ENCODE measurements at places on chromosomes 3 and 15.

DNA sequence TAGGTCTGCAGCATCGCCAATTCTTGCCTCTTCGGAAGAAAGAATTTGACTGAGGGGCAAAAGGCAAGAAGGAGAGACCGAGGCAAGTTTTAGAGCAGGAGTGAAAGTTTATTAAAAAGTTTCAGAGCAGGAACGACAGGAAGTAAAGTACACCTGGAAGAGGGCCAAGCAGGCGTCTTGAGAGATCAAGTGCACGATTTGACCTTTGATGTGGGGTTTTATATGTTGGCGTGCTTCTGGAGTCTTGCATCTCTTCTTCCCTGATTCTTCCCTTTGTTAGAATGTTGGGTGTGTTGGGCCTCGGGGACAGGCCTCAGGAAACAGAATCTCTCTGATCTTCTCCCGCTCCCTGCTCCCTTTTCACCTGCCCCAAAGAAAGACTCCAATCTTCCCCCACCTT lies 40.6 kb upstream of the FLNB start:
- no peak for DNase-seq

DNA sequence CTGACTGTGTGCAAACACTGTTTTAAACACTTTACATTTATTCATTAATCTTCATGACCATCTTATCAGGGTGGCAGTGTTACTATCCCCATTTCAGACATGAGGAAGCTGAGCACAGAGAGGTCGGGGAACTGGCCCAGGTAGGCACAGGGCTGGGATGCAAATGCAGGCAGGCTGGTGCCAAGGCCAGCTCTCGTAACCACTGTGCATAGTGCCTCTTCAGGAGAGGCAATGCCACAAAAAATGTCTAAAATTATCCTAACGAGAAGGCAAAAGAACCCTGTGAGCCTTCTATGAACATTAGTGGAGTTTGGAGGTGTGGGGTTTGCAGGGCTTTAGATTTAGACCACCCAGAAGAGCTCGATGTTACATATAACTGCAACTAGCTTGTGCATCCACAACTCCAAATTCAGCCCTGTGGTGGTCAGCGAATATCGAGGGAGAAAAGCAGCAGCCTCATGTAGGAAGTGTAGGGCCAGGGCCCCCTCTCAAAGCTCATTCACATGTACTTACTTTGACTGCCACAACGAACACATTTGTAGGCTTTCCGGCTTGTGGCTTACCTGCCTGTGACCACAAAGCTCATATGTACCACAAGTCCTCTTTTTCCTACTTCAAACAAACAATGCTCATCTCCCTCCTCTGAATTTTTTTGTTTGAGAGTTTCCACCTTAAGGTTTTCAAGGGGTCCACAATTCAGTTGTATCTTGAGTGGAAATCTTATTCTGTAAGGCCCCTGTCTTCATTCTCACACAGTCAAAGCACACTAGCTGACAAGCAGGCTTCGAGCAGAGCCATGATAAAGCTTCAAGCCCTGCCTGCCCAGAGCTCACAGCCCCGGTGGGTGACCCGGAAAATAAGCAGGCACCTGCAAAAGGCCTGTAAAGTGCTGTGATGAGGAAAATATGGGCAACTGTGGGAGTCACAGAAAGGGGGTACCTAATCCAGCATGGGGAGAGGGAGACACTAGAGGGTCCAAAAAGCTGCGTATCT lies 722.9 kb upstream of the CFAP20DC start:
- no peak for DNase-seq

GRCh38 chr3:63400246-63400860 lies 122.2 kb downstream of the SYNPR start:
- DNase-seq: no peak

DNA sequence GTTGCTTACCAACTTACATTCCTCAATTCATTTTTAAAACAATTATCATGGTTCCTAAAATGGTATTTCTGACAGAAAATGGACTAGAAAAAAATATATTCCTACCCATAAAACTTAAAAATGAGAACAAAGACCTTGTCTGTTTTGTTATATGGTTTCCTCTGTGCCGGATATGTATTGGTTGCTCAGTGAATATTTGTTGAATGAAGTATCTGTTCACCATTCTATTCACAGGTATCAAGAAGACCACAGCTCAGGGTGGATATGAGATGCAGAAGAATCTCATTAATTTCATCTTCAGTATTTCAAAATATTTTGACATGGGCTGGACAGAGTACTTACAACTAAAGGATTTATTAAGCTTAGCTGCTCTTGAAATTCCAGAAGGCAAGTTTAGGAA lies 58.1 kb downstream of the TUSC7 start:
- no peak for DNase-seq

DNA sequence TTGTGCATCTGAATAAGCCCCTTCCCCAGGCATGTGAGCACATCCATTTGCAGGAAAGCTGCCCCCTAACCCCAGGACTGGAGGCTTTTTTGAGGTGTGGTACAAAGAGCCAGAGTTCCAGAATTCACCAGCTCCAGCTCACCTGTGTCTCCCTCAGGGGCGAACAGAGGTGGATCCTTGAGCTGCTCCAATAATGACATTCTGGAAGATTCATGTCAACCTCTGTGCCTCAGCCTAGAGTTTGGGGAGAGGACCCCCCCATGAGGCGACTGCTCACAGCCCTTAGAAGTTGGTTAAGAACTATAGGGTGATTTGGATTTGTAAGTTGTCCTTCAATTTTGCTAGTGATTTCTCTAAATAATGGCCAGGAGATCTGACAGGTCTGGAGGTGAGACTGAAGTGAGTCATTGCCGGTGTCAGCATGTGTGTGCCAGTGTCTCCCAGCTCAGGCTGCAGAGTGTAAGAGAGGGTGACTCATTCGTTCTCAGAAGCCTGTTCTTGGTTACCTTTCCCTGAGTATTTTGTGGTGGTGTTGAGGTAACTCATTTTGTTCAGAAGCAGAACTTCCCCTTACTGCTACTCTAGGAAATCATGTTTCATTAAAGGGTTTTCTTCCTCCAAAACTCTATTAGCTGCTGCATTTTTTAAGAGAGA lies 136.9 kb upstream of the TOPAZ1 start:
- DNase-seq: no peak

DNA sequence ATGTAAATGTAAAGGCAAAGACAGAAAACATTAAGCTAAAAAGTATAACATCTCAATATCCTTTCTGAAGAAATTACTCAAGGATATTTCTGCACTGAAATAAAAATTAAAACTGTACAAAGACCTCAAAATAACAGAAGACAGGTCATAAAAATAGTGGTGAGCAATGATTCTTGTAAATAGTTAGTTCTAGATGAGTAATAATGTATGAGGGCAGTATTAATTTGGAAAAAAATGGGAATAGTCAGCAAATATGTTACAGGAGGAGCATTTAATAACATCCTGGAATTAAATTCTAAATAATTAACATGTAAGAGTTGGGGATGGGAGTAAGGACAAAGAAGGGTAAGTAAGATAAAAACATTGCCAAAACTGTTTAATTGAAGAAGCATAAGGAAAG lies 247.5 kb downstream of the DTWD1 start:
- DNase-seq: no peak

- DNase-seq: no peak
These were observed 65.3 kb downstream of the CHAC1 start for GRCh38 chr15:41018534-41018933.

GRCh38 chr3:144433006-144433405 lies 461.4 kb downstream of the DIPK2A start:
- no peak for DNase-seq

GRCh38 chr15:55694652-55695150 lies 48.3 kb downstream of the PRTG start:
- no peak for DNase-seq

- peak; percentile 59 for DNase-seq
These were observed 747 bp upstream of the ZNF592 start for GRCh38 chr15:84747416-84748273.

DNA sequence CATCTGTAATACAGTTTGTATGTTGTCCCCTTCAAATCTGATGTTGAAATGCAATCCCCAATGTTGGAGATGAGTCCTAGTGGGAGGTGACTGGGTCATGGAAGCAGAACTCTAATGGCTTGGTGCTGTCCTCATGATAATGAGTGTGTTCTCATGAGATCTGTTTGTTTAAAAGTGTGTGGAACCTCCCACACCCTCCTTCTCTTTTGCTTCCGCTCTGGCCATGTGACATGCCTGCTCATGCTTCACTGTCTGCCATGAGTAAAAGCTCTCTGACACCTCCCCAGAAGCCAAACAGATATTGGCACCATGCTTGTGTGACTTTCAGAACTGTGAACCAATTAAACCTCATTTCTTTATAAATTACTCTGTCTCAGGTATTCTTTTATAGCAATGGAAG lies 794.0 kb upstream of the CFAP20DC start:
- DNase-seq: no peak

GRCh38 chr3:133958071-133958805 lies 62.6 kb upstream of the RAB6B start:
- DNase-seq: no peak

GRCh38 chr15:56837273-56837672 lies 81.2 kb upstream of the TCF12 start:
- no peak for DNase-seq

GRCh38 chr3:70737666-70738290 lies 425.3 kb upstream of the MDFIC2 start:
- no peak for DNase-seq

DNA sequence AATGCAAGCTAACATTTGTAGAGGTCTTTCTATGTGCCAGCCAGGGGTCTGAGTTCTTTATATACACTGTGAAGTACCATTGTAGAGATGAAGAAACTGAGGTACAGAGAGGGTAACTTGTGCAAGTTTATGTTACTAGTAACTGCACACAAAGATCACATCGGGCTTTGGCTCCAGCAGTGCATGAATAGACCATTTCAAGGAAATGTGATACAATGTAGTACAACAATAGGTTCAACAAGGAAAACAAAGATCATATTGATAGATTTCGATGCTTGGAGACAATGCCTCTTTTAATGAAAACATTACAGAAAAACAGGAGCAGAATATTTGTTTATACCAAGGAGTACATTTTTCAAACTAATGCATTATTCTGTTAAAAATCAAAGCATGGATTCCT lies 115.3 kb downstream of the POLR2M start:
- no peak for DNase-seq

GRCh38 chr15:64460724-64461720 lies 644 bp downstream of the ZNF609 start:
- no peak for DNase-seq

Data from dorsolateral prefrontal cortex (tissue), 122 donors.